ENCODE measurements at places on chromosomes 5 and 9.

- no peak for DNase-seq
These were observed 157.7 kb upstream of the POU5F2 start for GRCh38 chr5:93899026-93899600.

GRCh38 chr5:104095527-104095926 is 532.9 kb upstream of the NUDT12 start:
- no peak for DNase-seq

DNA sequence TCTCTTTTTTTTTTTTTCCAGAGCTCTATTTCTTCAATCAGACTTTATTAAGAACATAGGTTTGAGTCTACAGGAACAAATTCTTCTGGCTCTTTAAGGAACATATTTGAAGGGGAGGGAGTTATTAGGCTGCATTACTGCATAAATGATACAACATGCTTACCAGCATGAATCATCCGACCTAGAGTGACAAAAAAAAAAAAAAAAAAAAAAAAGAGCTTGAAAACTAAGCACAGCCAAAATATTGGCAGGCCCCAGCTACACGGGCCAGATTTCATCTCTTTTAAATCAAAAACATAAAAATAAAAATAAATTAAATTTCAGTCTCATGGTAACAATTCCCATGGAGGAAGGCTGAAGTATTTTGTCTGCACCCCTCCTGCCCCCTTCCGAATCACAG is 26.3 kb downstream of the MSX2 start:
- no peak for DNase-seq

DNA sequence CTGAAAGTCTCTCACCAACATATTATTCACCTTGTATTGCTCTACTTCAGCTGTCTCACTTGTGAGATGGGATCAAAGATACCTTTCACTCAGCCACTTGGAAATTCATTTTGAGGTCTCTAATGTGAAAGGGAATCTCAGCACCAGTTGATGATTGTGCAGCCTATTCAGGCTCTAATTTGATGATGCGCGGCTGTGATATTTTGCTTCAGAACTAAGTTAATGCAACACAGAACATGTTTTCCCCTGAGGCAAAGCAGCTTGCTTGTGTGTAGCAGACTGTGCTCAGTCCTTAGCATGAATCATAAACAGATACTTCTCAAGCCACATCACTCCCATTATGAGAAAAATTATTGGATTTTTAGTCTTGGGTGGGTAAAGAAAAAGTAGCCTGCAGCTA is 378.8 kb downstream of the OSTF1 start:
- DNase-seq: no peak

DNA sequence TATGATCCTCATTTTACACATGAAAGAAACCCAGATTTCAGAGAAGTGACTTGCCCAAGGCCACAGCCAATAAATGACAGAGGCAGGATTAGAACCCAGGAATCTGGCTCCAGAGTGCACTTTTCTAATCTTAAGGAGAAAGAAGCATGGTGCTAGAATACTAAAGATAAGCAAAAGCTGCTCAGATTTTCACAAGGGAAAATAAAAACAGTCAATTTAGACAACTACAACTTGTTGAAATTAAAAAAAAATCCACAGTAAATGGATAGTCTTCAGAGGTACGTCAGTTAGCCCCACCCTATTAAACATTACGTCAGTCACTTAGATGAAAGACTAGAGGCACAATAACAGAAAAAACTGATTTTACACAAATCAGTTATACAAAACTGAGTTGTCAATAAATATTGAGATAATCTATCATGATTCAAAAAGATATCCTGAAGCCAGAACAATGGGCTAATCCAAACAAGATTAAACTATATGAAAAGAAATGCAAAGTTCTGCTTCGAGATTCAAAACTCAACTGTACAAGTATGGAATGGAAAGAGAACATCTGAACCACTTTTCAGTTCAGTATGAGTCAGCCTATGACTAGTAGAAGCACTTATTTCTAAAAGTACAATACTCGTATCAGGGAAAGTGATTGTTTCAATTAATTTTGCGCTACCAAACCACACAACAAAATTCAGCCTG is 9.3 kb downstream of the TMEM245 start:
- DNase-seq: peak; percentile 62

- no peak for DNase-seq
These were observed 34.1 kb downstream of the SIL1 start for GRCh38 chr5:139164020-139164419.

- no peak for DNase-seq
These were observed 82.9 kb downstream of the FEM1C start for GRCh38 chr5:115461506-115462290.

DNA sequence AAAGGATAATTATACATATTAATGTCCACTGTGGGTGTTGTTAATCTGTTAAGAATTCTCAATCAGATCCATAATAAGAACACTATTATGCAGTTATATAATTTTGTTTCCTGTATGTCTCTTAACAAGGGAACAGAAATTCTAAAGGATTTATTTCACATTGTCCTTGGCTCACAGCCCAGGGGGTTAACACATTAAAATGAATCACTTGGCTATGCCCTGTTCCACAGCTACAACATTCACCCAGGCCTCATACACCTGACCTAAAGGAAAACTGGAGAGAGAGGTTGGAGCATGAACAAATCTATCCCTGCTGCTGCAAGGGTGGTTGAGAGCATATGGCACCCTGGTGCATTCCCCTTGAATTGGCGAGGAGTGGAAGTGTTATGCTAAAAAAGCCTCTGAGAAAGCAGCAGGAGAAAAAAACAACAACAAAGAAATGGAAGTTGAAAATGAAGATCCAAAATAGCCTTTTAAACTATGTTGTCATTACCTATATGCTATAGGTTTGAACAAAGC is 116.0 kb downstream of the KCNN2 start:
- DNase-seq: no peak

- DNase-seq: no peak
These were observed 7.6 kb upstream of the HMGCS1 start for GRCh38 chr5:43320846-43321245.

DNA sequence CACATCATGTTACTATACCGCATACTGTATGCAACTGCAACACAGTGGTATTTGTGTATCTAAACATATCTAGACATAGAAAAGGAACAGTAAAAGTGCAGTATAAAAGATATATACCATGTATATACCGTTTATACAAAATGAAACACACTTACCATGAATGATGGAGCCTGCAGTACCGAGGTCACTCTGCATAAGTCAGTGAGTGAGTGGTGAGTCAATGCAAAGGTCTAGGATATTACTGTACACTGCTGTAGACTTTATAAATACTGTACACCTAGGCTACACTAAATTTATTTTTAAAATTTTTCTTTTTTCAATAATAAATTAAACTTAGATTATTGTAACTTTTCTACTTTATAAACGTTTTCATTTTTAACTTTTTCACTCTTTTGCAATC is 29.3 kb downstream of the PRELID2 start:
- DNase-seq: no peak

GRCh38 chr9:111842313-111842712 is 47.6 kb upstream of the SHOC1 start:
- DNase-seq: no peak

DNA sequence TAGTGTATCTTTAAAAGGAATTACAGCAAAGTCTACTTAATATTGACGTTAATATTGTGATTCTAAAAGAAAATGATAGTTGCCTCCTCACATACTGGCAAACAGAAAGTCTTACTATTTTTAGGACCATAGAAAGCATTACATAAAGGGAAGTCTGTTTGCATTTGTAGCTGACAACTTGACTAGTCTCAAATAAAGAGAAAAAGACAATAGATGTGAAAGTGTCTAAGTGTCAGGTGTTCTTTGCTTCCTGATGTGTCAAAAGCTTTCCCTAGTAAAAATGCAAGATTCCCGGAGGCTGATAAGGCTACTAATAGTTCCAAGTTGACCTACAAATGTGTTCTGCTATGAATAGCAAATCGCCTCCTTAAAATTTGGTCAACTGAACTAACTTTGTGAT is 259.7 kb downstream of the CDH10 start:
- no peak for DNase-seq

DNA sequence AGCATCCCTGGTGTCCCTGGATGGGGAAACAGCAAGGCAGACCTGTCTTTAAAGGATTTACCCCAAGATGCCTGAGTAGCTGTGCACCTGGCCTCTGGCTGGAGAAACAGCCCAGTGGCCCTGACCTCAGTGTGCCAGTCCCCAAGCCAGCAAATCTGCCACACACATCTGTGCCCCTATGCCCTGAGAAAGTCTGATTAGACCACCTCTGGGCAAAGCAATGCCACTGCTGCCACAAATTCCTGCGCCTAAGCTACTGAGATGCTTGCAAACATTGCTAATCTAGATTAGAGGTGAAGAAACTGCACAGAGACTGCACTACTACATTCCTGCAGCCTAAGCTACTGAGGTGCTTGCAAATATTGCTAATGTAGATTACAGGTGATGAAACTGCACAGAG is 269.6 kb downstream of the CEMIP2 start:
- DNase-seq: no peak

DNA sequence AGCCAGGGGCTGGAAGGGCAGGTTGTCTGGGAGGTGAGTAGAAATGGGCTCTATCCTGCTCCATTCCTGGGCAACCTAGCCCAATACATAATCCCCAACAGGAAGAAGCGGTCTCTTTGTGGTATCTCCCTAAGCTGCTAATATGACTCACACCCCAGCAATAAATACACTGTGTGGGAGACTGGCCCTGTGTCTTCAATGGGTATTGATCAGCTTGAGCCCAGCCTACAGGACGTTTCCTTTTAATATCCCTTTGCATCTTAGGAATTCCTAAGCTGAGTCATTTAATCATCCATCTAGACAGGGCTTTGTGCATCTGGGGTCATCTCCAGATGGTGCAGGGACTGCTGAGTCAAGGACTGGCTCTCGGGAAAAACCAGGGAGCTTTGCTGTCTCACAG is 207.0 kb upstream of the PANK3 start:
- no peak for DNase-seq

DNA sequence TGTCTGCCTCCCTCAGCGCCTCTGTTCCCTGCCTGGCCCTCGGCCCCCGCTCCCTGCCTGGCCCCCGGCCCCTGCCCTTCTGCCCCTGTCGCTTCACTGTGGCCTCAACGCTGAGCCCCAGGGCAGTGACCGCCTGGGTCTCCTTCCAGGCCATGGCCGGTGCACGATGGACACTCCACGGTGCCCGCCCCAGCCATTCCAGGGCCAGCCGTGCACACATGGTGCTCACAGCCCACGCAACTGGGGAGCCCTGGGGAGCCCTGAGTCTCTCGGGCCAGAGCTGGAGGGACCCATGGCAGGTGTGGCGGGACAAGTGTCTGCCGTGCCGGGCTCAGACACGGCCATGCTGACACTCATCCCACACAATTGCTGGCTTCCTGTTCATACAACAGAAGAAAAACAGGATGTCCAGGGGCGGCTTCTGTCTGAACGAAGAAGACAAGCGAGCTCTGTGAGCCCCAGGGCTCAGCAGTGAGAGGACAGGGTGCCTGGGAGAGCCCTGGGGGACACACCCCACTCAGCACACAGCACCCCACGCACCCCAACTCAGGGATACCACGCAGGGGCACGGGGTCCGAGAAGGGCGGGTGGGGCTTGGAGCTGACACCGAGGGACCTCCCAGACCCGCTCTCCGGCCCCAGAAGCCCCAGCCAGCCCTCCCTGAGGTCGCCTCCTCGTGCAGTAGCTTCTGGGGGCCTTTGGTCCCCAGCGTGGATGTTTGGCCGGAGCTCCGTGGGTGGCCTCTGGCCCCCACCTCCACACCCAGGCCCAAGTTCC is 35.7 kb downstream of the EXD3 start:
- peak; percentile 51 for DNase-seq

DNA sequence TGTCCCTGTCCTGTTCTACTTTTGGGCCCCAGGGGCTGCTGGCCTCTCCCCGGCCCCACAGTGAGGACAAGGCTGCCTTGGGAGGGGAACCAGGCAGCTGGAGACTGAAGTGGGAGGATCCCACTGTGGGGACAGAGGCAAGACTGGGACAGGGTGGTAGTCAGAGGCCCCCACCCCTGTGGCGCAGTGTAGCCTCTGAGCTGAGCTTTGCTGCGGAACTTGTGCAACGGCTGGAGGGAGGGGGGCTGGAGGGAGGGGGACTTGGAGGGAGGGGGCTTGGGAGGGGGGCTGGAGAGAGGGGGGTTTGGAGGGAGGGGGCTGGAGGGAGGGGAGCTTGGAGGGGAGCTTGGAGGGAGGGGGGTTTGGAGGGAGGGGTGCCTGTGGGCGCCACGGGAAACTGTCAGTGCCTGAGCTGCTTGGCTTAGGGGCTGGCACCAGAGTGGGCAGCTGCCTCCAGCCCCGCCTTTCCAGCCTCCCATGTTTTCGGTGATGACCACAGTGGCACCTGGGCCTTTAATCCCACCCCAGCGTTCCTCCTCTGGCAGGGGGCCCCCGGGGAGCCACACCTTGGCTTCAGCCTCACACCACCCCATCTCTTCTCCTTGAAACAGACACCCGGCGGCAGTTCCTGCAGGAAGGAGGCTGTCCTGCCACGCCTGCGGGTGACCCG is 2.3 kb upstream of the FUT7 start:
- no peak for DNase-seq

GRCh38 chr5:147464211-147464610 is 45.7 kb downstream of the DPYSL3 start:
- no peak for DNase-seq

- no peak for DNase-seq
These were observed 59.2 kb upstream of the TRAF1 start for GRCh38 chr9:120985819-120986222.

All from CD4-positive, alpha-beta T cell treated with Interleukin-21 for 1 hour (primary cell).